ENCODE measurements at places on chromosomes 2 and 18.

DNA sequence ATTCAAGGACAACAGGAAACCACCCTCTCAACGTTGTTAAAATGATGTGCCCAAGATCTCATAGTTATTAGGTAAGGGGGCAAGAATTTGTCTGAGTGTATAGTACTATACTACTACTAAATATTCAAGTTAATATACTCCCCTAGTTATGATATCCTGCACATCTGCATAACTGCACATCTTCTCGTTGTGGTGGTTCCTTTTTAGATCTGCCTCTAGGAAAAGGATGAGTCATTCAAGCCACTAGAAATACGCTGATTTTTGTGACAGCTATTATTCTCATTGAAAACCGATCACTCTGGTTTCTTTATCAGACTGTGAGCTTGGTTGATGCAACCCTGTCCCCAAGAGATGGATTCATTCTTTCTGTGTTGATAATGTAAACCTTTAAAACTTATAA lies 1067.0 kb upstream of the FANCL start:
- no peak for DNase-seq

GRCh38 chr2:197198890-197199289 lies 111.7 kb downstream of the ANKRD44 start:
- DNase-seq, result peak; percentile 93

GRCh38 chr18:21629089-21629832 lies 17.1 kb downstream of the SNRPD1 start:
- peak; percentile 36 for DNase-seq

DNA sequence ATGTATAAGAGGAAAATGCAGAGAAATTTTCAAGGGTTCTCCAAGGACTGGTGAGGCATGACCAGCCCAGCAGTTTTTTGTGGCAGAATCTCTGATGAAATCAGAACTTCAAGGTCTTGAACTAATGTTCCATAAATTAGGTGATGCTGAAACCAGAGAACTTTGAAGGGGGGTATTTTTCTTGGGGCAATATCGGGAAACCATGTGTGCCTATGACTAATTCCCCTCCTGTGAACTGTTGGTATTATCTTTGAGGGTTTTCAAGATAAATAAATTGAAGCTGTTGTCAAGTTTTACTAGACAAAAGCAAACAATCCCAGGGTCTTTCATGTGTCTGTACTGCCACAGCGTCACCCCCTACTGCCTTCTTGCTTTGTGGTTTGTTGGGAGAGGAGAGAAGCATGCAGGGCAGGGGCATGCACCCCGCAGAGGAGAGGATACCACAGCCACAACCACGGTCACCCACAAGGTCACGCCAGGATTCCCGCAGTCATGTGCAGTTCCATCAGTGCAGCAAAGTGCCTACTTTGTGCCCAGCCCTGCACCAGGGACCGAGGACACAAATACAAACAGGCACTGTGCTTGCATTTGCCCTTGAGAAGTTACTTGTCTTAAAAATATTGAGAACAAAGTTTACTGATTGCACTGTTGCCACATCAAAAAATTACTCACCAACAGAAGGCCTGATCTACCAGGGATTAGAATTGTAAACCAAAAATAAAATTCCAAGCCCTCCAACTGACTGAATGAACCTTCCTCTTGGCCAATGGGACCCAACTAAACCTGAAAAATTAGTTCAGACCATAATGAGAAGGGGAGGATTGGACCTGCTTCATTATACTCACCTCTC lies 413.3 kb upstream of the TRIB2 start:
- DNase-seq, result no peak

DNA sequence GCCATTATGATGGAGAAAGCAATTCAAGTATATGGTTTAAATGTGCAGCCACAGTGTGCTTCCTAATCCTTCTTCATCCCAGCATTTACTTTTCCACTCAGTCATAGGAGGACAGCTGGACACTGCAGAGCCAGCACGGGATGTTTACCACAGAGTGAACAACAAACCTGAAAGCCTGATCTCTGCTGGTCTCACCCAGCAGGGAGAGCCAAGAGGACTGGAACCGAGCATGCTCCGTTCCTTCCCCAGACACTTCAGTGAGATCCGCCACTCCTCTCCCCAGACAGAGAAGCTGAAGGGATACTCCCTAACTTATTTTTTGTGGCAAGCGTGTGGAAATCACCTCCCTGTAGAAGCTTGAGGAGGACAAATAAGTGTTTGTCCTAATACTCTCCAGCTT lies 23.2 kb upstream of the GORASP2 start:
- no peak for DNase-seq

DNA sequence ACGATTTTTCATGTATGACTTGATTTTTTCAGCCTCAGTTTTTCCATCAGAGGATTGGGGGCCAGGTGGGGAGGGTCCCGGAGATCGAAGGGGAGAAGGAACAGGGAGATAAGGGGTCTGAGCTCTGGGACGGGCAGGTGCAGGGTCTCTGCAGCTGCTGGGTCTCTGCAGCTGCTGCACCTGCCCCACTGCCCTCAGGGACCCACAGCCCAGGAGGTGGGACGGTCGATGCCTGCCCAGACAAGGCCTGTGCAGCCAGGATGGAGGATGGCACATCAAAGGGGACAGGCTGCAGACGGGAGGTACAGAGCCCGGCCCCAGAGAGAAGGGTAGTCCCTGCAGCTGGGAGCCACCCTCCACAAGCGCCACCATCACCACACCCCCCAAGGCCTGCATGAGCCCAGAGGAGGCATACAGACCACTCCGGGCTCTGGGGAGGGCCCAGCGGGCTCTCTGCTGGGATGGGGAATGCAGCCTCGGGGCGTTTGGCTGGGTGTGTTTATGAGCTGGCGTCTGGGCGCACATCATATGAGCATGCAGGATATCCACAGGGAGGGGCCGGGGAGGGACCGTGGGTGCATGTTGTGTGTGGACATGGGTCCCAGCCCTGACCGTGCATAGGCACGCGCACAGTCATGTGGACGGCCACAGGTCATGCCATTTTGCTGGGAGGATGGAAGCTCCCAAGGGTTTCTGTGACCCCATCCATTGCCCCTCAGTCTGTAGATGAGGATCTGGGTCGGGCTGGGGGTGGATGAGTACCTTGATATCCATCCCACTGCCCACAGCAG lies 34.9 kb upstream of the GPC1 start:
- DNase-seq, result no peak

- peak; percentile 67 for DNase-seq
Observed at GRCh38 chr2:225668606-225669266, 269.2 kb downstream of the NYAP2 start.

GRCh38 chr2:98240786-98241398 lies 105.4 kb upstream of the CNGA3 start:
- DNase-seq, result no peak

GRCh38 chr2:42457011-42457410 lies 36.8 kb downstream of the KCNG3 start:
- no peak for DNase-seq
